ENCODE measurements at places on chromosomes 2 and 18.

- no peak for DNase-seq
These were observed 241.4 kb downstream of the KCNS3 start for GRCh38 chr2:18119883-18120282.

- no peak for DNase-seq
These were observed 26.5 kb upstream of the EML4 start for GRCh38 chr2:42142547-42143184.

DNA sequence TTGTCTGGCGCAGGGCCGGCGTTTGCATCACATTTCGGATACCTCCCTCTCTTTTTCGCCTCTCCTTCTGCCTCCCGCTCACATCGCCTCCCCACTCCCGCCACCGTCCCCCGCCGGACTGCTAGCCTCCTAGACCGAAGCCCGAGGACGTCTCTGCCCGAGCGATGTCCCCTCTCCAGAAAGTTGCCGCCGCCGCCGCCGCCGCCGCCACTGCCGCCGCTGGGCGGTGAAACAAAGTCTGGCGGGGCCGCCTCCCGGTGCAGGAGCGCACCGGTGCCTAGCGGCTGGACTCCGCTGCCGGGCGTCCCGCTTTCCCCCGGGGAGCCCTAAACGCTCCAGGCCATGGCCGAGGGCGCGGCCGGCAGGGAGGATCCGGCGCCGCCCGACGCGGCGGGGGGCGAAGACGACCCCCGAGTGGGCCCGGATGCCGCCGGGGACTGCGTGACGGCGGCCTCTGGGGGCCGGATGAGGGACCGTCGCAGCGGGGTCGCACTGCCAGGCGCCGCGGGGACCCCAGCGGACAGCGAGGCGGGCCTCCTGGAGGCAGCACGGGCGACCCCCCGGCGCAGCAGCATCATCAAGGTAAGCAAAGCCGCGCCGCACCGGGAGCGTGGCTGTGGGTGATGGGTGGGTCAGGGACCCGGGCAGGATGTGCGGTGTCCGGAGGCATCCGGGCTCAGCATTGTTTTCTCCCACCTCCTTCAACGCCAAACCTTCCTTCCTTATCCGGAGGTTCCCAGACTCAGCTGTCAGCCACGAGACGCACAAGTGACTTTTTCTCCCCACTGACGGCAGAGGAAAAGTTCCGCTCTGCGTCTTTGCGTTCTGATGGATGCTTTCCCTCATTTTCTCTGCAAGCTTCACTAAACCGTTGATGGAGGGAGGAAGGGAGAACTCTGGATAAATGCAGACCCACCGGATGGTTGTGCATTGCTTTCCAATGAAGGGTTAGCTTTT lies 643 bp downstream of the PLCL1 start:
- peak; percentile 49 for DNase-seq

- no peak for DNase-seq
These were observed 59.4 kb downstream of the STK39 start for GRCh38 chr2:168188002-168188401.

GRCh38 chr2:24418166-24418841 lies 58.0 kb upstream of the ITSN2 start:
- no peak for DNase-seq

GRCh38 chr18:23273443-23273966 lies 138.2 kb downstream of the CABLES1 start:
- DNase-seq, result no peak

DNA sequence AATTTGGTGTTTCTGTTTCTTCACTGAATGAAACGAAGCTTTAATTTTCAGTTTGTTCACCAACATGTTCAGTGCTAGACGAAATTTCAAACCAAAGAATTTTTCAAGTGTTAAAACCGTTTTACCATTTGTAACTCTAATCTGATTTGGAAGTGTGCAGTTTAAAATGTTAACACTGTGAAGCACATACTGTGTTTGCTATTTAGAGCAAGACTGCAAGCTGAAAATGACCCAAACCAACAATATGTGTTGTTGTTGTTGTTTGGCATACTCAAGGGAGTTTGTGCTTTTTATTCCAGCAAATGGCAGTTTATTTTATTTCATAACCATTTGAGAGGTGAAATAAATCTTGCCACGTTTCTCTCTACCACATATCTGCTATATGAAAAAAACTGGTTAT lies 128.4 kb upstream of the CDH7 start:
- no peak for DNase-seq

DNA sequence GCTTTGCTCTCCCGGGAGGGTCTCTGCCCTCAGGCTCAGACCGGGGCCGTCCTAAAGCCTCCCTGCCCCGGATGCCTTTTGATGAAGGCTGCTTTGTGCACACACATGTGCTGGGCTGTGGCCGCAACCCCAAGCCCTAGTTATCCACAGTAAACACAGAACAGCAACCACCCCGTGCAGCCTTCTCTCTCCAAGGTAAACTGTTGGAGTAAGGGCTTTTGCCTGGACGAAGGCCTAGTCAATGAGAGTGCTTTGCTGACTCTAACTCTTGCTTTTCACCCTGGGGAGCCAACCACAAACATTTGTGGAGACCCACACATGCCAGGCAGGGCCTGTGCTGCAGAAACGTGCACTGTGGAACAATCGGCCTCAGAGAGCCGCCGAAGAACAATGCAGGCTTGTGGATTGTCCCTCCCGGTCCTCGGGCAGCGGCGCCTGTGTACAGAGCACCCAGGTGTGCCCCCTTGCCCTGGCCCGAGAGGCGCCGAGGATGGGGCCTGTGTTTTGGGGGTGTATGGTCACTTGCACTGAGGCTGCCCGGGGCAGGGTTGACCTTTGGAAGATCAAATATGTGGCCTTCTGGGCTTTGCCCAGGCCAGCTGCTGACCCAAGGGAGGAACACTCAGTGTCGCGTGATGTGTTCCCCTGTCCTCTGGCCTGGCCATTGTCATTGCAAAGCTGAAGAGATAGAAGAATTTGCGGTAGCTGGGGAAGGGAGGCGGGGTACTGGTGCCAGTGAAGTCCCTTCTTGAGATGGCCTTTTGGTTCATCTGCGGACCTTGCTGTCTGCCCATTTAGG lies 37.0 kb downstream of the CTIF start:
- DNase-seq, result no peak

- DNase-seq, result no peak
These were observed 94.4 kb downstream of the FANCL start for GRCh38 chr2:58146707-58147106.

DNA sequence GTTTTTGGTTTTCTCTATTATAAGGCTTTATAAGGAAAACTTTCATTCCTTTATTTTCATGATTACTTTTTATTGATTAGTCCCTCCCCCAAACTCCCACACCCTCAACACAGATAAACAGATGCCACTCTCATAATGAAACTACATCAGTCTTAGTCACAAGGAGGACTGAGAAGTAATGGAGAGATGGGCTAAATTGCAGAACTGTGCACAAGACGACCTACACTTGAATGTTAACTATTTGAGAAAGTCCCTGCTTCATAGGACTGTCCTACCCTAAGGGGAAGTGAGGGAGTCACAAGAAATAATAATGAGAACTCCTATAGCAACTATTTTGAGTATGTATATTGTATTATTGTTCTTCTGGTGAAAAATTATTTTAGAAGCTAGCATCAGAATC lies 360.8 kb downstream of the RBM43 start:
- DNase-seq, result no peak

DNA sequence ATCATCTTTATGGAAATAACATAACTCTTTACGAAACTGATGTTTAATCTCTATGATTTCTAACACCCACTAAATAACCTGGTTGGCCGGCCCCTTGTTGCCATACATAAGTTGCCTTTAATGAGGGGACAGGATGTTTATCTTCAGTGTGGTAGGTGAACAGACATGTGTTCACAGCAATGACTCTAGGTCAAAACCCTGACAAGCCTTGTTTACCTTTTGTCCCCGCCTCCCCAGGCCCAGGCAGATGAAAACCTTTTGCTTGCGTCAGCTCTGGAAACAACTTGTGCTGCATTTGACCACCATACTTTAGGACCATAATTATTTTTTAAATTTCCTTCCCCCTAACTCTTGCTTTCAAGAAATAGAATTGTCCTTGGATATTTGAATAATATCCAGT lies 2.9 kb upstream of the DSG4 start:
- no peak for DNase-seq

DNA sequence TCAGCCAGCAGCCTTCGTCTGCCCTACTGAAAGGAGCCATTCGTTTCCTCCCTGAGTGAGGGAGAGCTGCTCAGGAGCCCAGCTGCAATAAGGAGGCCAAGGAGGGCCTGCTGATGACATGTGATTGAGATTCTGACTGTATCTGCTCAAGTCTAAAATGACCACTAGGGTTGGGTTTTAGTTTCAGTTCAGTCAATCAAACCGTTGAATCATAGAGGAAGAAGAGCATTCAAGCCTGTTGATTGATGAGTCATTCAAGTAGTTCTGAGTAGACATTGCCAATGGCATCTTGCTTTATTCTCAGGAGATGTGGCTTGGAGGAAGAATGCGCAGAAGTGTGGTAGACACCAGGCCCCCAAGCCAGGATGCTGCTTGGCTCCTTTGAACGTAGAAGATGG lies 19.9 kb upstream of the BCL2L11 start:
- peak; percentile 81 for DNase-seq

GRCh38 chr2:191867507-191867847 lies 20.6 kb upstream of the CAVIN2 start:
- DNase-seq, result no peak

- no peak for DNase-seq
These were observed 273.6 kb downstream of the HRH4 start for GRCh38 chr18:24734058-24734457.

DNA sequence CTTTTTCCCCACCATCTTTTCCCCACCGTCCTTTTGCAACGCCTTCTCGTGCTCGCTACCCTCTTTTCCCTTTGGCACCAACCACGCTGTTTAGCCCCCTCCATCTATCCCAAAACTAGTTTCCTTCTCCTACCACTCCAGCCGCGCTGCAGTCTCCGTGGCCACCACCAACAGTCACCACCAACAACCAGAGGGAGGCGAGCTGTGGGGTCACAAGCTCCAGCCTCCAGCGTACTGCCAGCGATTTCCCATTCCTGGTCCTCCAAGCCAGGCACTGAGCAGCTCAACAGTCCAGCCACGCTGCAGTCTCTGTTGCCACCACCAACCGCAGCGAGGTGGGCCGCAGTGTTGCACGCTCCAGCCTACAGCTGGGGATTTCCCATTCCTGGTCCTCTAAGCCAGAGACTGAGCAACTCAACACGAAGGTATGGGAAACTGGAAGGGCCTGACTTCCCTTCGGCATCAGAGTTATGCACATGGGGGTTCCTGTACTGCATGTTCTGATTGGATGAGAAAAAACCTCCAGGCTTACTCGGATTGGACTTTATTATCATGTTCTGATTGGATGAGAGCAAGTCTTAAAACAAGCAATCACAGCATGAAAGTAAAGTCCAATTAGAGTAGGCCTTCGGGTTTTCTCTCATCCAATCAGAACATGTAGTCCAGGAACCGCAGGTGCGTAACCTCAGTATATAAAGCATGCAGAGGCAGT lies 42.3 kb upstream of the IMP4 start:
- DNase-seq, result no peak

DNA sequence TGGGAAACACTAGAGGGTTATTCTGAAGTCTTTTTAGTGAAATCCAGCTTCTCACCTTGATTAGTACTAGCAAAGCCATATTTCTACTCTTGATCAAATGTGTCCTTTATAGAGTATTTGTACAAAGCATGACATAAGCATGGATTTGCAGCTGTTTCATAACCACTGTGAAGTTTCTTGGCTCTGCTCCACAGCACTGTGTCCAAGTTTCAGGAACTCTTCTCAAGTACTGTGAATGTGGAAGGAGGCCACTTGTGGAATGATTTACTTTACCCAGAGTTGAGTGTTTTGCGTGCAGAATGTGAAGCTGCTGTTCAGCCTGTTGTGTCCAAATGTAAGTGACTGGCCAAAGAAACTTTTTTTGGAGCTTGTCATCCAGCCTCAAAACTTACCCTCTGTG lies 16.2 kb upstream of the MAPRE2 start:
- DNase-seq, result no peak

DNA sequence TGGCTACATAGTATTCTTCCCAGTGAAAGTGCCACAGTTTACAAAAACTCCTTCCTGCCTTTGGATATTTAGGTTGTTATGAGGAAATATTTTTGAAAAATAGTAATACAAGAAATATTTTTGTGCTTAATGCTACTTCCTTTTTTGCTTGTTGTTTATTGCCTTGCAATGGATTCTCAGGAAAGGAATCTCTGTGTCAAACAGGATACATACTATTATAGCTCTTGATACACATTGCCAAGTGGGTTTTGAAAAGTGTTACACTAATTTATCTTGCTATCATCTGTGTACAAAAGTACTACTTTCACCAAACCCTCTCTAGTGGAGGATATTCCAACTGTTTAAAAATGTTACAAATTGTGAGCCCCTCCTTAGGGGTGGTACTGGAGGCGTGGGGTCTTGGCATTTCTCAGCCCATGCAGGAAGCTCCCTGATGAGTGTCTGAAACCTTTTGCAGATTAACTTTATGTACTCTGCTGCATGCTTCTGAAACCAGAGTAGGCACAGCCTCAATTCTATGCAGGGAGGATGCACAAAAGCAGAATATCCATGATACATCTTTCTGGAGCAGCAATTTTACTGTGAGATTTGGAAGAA lies 54.5 kb downstream of the EVA1A start:
- DNase-seq, result no peak

GRCh38 chr2:64919261-64919660 lies 69.9 kb upstream of the SLC1A4 start:
- DNase-seq, result no peak

DNA sequence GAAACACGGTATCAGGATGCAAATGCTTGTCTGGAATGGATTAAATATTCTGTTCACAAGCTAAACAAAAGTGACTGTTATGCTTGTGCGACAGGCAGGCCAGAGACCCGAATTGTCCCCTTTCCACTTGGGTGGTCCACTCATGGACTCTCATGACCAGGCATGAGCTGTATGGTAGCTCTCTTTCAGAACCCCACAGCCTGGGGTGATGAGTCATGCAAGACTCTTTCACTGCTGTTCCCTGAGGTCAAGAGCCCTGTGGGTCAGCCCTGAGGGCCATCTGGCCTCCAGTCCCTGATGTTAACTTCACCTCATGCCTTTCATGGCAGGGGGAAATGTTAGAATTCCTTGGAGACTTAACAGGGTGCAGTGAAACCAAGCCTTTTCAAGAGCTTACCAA lies 13.7 kb upstream of the SAP130 start:
- DNase-seq, result no peak

Measured in inflammatory macrophage treated with lipopolysaccharide for 1 hour (primary cell).